ENCODE measurements at places on chromosomes 4 and X.

- no peak for DNase-seq
Measured at GRCh38 chr4:68176904-68177303, 47.2 kb upstream of the TMPRSS11F start.

GRCh38 chrX:68995386-68995779 is 166.6 kb downstream of the EFNB1 start:
- no peak for DNase-seq

DNA sequence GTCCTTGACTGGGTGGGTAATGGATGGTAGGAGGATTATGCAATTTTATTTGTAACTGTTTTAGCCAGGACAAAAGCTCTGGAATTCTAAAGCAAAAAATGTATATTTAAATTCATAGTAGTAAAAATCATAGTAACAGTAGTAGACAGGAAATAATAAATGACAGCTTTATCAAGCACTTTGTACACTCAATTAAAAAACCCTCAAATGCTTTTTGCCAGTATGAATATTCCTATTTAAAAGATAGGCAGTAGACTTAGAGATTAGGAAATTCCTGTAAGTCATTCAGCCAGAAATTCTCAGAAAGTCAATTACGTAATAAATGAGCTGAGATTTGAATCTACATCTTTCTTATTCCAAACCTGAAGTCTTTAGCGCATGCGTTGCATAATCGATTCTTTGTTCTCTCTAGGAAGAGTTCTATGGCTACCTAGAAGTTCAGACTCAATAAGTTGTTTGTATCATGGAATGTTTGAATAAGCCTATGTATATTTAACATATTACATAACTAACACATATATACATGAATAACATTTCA is 2.5 kb downstream of the AADAT start:
- no peak for DNase-seq

DNA sequence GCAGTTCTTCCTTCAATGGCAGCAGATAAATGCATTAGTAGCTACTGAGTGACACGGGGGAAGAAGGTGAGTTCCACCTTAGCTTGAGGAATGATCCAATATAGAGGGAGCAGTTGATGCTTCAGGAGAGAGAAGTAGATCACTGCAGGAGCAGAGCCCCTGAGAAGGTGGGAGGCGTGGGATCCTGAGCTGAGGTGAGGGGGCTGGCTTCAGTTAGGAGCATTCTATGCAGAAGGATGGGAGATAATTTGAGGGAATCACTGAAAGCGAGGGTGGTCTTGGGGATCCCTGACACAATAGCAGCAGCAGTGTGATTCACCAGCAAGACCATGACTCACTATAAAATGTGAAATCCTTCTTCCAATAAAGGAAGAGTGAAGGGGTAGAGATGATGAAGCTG is 48.0 kb downstream of the XAGE2 start:
- DNase-seq = no peak

GRCh38 chrX:2427147-2427546 is 73.6 kb downstream of the DHRSX start:
- no peak for DNase-seq

DNA sequence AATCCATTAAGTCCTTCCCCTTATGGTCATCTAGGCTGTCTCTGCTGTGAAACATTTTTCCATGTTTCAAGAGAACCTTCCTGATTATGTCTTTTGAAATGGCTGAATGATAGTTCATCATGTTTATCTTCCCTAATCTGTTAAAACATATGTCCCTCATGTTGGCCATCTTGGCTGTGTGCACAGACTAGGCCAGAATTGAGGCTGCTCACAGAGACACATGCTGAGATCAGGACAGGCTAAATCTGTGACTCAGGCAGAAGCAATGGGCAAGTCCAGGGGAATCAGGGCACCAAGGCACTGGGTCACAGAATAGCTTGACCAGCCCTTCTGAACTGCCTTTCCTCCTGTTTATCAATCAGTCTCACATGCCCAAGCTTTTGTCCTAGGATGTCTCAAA is 78.3 kb downstream of the FHDC1 start:
- DNase-seq = no peak
